ENCODE measurements at places on chromosomes 6 and 20.

DNA sequence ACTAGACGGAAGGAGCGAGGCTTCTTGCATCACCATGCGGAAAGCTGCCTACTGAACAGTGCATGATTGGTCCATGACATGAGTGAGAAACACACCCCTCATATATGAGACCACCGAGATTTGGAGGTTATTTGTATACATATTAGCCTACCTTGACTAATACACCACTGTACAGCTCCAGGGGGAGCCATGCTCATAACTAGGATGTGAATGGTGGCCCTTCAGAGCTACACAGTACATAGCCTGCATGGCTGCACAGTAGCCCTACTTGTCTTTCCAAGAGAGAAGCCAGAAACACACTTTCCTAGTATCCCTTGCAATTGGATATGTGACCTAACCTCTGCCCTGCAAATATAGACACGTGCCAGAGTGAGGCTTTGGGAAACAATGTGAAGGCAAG is 21.8 kb upstream of the MCUR1 start:
- DNase-seq = no peak

DNA sequence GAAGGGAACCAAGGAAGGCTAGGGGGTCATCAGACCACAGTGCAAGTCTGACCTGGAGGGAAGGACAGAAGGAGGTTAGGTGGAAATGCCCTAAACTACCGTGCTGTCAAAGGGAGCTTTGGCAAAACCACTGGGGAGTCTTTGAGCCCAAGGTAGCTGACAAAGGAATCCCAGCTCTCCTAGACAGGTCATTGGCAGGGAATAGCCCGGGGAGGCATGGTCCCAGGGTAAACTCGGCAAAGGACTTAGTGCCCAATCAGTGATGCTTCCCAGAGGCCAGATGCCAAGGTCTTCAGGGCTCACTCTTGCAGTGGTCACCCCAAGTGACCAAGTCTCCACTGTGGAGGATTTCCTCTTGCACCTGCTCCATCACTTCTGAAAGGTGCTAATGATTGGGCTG is 102.3 kb upstream of the CDYL start:
- no peak for DNase-seq

DNA sequence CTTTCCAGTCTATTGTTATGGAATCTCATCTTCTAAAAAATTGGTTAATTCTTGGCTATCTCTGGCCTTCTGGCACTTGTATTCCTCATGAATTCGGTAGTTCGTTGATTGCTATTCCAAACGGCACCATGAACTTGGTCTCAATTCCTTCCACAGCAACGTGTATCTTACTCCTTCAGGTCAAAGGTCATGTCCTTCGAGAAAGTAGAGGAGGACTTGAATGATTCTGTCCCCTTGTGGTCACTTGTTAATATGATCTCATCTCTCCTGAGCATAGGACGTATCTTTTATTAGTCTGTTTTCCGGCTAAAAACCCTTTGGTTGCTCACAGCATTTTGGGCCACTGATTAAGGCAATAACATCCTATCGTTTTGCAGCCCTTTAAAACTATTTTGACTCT is 9.4 kb downstream of the TLDC2 start:
- DNase-seq = no peak

DNA sequence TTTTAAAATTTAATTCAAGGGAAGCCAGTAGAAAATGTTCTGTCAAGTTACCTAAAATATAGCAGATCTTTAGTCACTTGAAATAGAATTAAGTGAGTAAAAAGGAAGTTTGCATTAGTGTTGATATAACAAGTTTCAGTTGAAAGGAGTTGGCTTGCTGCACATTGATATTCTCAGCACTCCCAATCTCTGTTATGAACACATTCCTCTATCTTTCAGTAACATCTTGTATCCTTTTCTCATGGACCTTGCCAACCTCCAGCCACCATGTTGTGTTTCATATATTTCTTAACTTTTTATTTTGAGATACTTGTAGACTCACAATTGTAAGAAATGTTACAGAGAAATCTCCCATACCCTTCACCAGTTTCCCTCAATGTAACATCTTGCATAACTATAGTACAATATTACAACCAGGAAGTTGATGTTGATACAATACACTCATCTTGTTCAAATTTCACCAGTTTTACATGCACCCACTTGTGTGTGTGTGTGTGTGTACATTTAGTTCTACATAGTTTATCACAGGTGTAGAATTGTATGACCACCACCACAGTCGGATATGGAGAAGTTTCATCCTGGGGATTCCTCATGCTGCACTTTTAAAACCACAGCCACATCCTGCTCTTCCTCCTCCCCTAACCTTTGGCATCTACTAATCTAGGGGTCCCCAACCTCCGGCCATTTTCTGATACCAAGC is 20.2 kb upstream of the PAQR8 start:
- no peak for DNase-seq
